Retina (tissue), 1 donor: ENCODE measurements at places on chromosomes 13 and 19.

- DNase-seq = no peak
Observed at GRCh38 chr13:37338726-37339385, 233.4 kb upstream of the CSNK1A1L start.

GRCh38 chr13:43991773-43992201 lies 112.1 kb downstream of the LACC1 start:
- no peak for DNase-seq

GRCh38 chr19:45346449-45346848 lies 5.9 kb downstream of the KLC3 start:
- no peak for DNase-seq

GRCh38 chr19:53983457-53984289 lies 7.8 kb upstream of the CACNG6 start:
- no peak for DNase-seq

DNA sequence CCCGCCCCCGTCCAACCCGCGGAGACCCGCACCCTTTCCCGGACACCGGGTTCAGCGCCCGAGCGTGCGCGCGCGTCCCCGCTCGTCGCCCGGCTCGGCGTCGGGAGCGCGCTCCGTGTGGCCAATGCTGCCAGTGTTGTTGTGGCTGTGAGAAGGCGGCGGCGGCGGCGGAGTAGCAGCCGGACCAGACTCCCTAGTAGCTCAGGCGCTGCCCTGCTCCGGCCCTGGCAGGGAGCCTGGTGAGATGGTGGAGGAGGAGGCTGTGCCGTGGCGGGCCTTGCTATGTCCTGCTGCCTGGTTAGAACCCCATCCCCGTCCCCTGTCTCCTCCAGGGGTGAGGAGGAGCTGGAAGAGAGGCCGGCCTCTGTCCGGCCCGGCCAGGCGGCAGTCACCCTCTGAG lies 553.2 kb downstream of the TUBA3C start:
- DNase-seq = no peak

GRCh38 chr19:35000647-35001501 lies 751 bp downstream of the GRAMD1A start:
- DNase-seq = peak; percentile 61

DNA sequence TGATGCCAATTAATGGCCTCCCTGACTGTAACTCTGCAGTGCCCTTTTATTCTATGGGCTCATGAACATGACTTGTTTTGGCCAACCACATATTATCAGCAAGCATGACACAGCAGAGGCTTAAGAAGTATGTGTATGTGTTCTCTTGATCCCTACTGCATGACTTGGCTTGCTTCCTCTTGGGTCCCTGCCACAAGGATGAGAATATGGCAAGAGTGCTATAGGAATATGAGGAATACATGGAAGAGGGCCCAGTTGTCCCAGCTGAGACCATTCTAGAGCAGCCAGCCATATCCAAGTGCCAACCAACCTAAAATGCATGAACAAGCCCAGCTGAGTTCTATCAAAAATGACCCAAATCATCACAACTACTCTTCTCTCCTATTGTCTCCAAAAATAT lies 576.7 kb upstream of the PCDH9 start:
- no peak for DNase-seq

GRCh38 chr13:95300625-95301182 lies 547 bp downstream of the ABCC4 start:
- peak; percentile 65 for DNase-seq

GRCh38 chr19:29563486-29564101 lies 37.8 kb downstream of the VSTM2B start:
- DNase-seq = no peak

DNA sequence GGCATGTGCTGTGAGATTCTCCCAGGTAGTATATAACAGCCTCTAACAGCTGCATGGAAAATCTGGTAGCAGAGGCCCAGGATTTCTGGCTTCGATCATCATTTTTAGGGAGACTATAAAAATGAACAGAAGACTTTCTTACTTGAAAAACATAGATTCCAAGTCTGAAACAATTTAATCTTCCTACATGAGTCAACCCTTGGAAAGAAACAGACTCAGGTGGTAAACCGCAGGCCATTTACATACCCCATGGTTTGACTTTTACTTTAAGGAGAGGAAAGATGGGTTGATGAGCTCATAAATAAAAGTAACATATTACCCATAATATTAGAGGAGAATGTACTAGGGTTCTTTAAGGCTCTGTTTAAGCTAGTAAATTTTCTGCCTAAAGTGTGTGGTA lies 121.6 kb downstream of the CYSLTR2 start:
- DNase-seq = no peak

GRCh38 chr13:45828256-45828968 lies 23.1 kb downstream of the SIAH3 start:
- no peak for DNase-seq

DNA sequence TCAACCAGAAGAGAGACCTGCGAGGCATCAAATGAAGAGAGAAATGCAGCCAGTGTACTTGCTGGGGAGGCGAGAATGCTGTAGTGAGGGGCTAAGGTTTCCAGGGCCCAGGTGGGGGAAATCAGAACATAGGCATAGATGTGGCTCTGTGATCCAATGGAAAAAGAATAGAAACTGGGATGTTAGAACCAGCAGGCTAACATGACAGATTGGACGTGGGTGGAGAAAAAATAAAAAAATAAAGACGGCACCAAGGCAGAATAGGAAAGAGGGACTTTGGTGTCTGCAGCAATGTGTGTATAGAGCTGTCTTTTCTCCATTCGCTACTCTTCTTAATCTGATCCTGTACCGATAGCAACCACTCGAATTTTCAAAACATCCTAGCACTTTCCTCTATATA lies 381.0 kb upstream of the NBEA start:
- no peak for DNase-seq

GRCh38 chr19:48351341-48351752 lies 12.4 kb downstream of the TMEM143 start:
- peak; percentile 70 for DNase-seq

DNA sequence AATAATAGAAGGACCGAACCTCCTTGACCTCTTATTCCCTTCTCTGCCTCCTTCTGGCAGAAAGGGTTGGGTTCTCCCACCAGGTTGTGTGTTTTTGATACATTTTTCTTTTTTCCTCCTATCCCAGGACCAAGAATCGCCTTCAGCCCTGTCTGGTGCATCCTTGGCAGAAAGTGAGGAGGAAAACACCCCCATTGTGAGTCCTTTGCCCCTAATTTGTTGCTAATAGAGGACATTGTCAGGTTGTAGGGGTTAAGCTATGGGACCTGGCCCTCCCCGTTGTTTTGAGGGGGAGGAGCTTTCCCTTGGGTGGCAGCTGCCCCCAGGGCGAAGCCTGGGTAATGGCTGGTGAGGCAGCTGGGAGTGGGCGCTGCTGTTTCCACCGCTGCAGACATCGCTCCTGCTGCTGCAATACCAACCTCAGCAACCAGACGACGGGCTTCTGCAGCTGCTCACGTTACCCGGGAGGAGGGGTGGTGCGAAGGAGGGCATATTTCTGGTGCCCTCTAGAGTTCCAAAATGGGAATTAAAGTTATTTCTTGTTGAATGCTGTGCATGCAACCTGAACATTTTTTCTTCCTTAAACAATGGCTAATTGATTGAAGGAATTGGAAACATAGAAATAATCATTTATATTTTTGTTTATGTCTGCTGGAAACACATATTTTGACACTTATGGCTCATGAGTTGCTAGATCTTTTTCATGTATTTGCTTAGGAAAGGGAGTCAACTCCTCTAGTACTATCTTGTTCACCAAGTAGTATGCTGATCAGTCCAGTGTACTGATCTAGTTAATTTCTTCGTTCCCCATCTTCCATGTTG lies 1.5 kb downstream of the ZMYM2 start:
- DNase-seq = peak; percentile 91

DNA sequence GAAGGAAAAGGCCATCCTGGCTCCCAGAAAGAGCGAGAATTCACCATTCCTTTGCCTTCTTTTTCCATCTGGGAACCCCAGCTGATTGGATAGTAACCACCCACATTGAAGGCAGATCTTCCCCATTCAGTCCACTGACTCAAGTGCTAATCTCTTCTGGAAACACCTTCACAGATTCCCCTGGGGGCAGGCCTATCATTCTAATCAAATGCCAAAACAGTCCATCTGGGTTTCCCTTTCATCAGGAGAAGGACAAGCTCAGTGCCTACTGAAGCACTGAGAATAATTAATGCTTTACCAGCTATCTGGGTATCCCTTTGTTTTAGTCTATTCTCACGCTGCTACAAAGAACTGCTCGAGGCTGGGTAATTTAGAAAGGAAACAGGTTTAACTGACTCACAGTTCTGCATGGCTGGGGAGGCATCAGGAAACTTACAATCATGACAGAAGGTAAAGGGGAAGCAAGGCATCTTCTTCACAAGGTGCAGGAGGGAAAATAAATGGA lies 293.2 kb downstream of the ENOX1 start:
- no peak for DNase-seq

DNA sequence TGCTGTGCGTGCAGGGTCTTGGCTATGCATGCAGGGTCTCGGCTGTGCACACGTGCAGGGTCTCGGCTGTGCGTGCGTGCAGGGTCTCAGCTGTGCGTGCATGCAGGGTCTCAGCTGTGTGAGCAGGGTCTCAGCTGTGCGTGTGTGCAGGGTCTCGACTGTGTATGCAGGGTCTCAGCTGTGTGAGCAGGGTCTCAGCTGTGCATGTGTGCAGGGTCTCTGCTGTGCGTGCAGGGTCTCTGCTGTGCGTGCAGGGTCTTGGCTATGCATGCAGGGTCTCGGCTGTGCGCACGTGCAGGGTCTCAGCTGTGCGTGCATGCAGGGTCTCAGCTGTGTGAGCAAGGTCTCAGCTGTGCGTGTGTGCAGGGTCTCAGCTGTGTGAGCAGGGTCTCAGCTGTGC lies 42.5 kb downstream of the RAB20 start:
- DNase-seq = no peak

- DNase-seq = no peak
Observed at GRCh38 chr13:23580684-23581060, 10.5 kb downstream of the TNFRSF19 start.

GRCh38 chr13:111792956-111793355 lies 274.0 kb upstream of the SOX1 start:
- no peak for DNase-seq
